ENCODE measurements at places on chromosomes 2 and 18.

DNA sequence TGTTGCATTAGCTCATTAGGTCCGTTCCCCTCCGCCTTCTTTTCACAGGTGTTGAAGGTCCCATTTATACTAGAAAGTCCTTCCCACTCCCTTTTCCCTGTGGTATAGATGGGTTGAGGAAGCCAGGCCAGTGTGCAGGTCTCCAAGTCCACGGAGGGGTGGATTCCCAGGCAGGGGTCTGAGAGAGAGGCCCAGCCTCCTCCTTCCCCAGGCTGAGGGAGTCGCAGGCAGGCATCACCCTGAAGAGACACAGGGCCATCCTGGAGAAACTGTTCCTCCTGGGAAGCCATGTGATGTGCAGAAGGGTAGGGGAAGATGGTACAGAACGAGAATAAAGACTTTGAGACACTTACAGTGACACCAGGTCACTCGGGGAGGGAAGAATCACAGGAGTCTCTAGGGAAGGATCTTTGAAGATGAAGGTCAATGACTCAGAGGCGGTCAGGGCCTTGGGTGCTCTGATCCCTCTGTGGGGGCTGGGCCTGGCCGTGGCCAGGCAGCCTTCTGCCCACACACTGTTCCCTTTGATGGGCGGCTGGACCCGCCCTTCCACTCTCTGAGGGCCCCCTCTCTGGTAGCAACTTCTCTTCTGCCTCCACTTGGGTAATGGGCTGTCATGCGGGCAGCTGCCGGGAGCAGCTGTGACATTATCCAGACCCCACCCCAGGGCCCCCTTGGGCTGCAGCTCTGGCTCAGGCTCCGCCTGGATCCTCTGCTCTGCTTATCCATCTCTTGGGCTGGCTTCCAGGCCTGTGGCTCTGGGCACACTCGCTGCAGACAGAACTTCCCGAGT is 45.1 kb downstream of the RHOB start:
- no peak for DNase-seq

DNA sequence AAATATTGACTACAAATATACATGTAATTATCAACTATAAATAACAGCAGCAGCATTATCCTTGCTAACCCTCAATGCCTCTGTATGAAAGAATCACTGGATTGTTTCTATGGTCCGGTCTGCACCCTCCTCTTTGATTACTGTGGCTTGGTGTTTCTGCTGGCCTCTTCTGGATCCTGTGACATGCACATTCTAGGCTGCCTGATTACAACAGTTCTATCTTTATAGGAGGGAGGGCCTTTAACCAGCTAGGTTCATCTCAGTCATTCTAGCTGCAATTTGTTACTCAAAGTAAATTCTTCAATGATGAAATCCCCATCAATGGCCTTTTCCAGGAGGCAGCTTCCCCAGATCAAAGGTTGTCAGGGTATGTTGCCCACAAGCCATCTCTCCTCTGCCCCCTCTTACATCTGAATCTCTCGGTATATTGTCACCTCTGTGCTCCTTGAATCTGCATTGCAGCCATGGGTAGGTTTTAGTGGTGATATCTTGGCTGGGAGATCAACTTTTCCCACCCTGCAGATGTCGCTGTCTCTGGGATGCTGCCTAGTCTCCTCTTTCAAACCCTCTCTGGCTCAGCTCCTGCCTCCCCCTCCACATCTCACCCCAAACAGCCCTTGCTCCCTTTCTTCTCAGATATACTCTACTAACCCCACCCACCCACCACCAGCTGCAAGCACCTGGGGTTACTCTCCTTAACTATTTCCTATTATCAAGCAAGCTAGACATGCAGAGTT is 106.2 kb upstream of the BZW1 start:
- DNase-seq: no peak

DNA sequence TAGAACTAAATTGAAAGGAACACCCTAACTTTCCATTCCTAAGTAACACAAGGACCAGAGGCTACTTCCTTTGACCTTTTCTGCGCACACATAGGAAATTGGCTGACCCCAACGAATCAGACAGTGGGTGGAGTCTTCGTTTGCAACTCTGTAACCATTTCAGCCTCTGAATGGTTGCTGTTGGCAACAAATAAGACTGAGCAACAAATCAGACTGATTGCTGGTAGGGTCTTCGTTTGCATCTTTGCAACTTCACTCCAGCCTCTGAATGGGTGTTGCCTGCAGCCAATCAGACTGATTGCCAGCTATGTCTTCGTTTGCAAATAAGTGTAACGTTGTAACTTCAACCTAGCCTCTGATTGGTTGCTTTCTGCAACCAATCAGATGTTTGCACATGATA is 34.6 kb downstream of the USP40 start:
- DNase-seq: no peak

DNA sequence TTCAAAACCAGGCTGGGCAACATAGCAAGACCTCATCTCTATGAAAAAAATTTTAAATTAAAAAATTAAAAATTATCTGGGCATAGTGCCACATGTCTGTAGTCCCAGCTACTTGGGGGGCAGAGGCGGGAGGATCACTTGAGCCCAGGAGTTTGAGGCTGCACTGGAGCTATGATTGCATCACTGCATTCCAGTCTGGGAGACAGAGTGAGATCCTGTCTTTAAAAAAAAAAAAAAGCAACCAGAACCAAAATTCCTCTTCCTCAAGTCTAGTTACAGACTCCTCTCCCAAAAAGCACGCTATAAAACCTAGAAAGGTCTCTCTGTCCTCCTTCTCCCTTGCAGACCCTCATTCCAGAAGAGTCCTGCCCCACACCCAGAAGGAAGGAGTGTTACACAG is 23.9 kb downstream of the TNFAIP6 start:
- no peak for DNase-seq

- DNase-seq: no peak
Measured at GRCh38 chr2:152375174-152375573, 40.2 kb downstream of the FMNL2 start.

DNA sequence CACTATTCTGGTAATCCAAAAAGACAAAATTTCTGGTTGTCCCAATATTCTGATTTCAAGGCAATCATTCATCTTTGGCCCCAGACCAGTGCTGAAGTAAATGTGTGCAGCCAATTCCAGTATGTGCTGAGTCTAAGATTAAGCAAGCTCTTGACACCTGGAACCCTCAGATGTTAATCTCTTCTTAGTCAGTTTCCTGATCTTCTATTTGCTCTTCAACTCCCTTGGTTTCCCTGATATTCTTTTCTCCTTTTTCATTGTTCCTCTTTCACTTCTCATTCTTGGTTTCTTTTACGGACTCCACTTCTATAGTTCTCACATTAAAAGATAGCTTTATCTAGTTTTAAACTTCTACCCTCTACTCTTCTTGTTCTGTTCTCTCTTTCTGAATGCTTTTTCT is 445.7 kb upstream of the FANCL start:
- no peak for DNase-seq

DNA sequence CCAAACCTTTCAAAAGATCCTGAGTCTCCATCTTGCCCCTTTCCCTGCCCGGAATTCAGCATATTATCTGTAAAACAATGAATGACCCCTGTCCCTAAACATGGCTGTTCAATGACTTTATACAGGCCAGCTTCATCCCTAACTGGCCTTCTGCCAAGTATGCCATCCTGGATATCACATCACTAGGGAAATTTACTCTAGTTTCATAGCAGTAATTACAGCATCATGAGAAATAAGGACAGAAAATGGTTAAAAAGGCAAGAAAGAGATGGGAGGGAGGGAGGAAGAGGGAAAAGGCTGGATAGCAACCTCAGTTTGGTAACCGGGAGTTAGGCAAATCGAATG is 4.4 kb downstream of the MBOAT2 start:
- no peak for DNase-seq

DNA sequence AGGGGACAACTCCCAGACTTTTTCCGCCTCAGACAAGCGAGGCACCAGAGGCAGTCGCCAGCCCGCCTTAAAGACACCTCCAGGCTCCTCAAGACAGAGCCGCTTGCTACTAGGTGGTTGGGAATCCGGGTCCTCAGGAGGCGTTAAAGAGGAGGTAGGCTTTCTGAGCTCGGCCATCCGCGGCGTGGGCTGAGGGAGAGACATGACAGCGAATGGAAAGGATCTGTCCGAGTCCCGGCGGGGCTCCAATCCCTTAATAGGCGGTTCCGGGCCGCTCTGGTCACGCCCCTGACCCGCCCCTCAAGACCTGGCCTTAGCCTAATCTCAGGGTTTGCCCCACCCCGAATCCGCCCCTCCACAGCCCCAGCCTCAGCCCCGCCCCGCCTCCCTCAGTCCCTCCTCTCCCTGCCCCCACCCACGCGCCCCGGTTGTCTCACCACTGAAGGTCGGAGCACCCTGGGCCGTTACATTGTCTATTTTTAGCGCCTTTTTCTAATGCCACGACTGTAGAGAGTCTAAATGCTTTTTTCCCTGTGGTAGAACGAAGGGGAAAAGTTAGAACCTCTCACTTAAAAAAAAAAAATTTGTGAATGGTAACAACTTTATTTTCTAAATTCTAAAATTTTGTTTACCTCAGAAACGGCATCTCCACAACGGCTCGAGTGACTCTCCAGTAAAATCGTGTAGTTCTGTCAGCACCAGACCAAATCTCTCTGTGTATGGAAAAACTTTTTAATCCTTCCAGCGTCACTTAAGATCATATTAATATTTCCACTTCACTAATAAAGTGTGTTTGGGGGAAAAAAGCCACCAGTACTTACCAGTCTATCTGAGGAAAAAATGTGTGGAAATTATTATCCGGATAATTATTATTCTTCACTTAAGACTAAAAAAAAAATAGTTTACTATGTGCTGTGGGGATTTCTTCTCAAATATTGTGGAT is at the start of gene RAD51AP2:
TSS of gene RAD51AP2 (minus strand) at position 229 of the 943 bp plus-strand sequence. CDS start at position 204, 25 bp downstream.
- DNase-seq: peak; percentile 75

DNA sequence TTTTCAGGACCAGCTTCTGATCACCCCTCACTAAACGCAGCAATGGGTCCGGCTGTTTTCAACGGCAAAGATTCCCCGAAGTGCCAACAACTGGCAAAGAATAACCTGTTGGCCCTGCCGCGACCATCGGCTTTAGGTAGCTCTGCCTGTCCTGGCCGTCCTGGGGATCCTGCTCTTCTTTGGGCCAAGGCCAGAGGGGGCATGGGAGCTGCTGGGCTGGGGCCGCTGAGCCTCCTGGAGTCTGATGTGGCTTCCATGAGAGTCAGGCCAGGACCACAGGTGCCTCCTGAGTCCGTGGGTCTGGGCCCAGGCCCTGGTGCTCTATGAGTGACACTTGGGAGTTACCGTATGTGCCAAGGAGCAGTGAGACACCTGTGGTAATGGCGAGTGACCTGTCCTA is 46.9 kb downstream of the GREB1 start:
- DNase-seq: no peak

GRCh38 chr2:213147538-213147937 is 3.9 kb downstream of the IKZF2 start:
- DNase-seq: no peak

DNA sequence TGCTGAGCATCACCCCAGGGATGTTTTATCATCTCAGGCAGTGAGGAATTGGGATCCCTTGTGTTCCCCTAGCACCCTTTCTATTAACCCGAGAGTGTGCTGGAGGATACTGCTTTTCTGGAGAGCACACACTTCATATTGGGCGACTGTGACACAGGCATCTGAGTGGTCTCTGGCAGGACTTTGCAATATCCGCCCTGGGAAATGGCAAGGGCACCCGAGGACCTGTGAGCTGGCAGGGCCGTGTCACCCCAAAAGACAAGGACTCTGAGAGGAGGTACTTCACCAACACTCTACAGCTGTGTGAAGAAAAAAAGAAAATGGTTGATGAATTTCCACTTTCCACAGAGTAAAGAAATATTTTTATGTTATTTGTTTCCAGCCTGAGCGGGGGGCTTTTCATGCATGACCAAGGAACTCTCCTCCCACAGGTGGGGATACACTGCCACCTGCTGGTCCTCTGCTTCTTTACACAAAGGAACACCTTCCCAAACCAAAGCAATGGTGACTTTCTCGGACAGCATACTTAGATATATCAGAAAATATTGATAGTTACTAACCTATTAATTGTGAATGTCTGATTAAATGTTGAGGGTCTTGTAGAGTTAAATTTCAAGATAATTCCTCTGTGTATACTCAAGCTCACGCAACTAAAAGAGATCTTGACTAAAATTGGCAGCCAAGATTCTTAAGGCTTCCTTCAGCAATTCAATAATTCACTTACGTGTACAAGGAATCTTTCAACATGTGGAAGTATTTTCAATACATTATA is 45.9 kb upstream of the REG3G start:
- peak; percentile 93 for DNase-seq

GRCh38 chr18:77136871-77137665 is 4.5 kb upstream of the MBP start:
- no peak for DNase-seq

DNA sequence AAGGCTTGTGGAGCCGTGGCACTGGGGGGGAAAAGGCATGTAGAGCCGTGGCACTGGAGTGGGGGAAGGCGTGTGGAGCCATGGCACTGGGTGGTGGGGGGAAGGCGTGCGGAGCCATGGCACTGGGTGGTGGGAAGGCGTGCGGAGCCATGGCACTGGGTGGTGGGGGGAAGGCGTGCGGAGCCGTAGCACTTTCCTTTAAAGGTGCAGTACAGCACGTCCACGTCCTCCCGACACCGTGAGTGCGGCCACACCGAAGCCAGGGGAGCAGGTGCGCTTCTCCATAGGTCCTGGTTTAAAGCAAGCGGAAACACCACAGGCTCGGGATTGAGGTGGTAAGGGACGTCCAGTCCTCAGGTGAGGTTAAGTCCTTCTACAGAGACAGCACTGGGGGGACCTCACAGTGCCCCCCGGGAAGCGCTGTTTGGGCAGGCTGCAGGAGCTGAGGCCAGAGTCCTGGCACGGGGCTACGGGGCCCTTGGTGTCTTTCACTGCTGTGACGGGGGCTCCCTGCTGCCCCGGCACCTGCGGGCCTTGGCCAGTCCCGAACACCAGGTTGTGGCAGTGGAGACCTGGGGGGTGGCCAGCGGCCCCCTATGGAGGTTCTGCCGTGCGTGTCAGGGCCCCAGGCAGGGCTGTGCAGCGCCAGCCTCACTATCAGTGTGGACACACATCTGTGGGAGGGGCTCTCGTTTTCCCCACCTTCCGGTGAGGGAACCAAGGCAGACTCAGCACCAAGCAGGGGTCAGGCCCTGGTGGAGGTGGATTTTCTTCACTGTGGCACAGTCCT is 93.0 kb upstream of the CTDP1 start:
- DNase-seq: no peak

DNA sequence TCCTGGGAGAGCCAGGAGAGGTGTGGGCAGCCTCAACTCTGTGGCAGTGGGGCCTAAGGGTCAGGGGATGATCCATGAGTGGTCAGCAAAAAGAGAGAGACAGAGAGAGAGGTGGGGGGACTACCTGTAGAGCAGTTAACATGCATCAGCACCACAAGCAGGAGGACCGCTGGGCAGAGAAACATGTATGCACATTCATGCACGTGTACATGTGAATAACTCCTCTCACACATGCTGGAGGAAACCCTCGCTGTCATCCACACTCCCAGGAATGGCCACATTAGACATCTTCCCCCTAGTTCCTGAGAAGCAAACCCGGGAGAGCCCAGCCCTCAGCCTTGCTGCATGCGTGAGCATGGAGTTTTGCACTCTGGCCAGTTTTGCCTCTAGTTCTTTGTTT is 166.1 kb downstream of the SMAD7 start:
- DNase-seq: no peak

- DNase-seq: peak; percentile 53
Measured at GRCh38 chr2:70995426-70995729, 705 bp upstream of the TEX261 start.

Data from brain (organoid and tissue), 16 donors.